Hypothalamus (tissue), 51 donors: ENCODE measurements at places on chromosomes 16 and 17.

- DNase-seq = no peak
Observed at GRCh38 chr17:43924558-43924957, 17.2 kb upstream of the MPP2 start.

DNA sequence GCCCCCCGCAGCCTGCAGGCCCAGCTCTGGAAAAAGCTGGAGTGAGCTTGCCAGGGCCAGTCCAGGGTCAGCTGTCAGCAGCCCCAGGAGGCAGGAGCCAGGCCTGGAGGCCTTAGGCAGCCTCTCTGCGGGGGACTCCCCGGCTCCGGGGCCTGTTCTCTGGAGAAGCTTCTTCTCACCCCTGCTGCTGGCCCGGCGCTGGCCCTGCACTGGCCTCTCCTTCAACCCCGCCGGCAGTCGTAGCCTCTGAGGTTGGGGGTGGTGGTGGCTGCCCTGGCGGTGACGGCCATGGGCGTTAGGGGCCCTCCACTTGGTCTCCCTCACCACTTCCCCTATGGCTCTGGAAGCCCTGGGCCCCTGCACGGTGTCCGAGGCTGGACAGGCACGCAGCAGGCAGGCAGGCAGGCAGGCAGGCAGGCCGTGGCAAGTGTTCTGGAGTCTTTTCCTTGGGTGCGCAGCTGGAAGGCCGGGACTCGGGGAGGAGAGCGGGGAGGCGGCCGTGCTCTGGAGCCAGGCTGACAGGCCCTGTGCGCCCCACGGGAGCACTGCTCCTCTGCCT is 2.1 kb downstream of the FOXF1 start:
- DNase-seq = no peak

- DNase-seq = no peak
Observed at GRCh38 chr16:89458551-89458950, 31.8 kb downstream of the ANKRD11 start.

DNA sequence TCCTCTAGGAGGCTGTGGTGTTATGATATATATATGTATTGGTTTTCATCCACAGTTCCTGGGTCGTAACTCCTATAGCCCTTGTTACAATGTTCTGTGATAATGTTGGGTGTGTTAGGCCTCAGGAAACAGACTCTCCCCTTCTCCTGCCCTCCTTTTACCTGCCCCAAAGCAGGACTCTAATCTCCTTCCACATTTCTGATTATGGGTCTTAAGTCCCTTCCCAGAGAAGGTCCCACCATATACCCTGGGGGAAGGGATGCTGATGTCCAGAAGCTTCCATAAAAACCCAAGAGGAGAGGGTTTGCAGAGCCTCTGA is 450 bp upstream of the C1QBP start:
- no peak for DNase-seq

GRCh38 chr16:22787466-22788192 is 26.3 kb upstream of the HS3ST2 start:
- DNase-seq = no peak

- no peak for DNase-seq
Observed at GRCh38 chr17:45702666-45703266, 81.4 kb upstream of the CRHR1 start.

DNA sequence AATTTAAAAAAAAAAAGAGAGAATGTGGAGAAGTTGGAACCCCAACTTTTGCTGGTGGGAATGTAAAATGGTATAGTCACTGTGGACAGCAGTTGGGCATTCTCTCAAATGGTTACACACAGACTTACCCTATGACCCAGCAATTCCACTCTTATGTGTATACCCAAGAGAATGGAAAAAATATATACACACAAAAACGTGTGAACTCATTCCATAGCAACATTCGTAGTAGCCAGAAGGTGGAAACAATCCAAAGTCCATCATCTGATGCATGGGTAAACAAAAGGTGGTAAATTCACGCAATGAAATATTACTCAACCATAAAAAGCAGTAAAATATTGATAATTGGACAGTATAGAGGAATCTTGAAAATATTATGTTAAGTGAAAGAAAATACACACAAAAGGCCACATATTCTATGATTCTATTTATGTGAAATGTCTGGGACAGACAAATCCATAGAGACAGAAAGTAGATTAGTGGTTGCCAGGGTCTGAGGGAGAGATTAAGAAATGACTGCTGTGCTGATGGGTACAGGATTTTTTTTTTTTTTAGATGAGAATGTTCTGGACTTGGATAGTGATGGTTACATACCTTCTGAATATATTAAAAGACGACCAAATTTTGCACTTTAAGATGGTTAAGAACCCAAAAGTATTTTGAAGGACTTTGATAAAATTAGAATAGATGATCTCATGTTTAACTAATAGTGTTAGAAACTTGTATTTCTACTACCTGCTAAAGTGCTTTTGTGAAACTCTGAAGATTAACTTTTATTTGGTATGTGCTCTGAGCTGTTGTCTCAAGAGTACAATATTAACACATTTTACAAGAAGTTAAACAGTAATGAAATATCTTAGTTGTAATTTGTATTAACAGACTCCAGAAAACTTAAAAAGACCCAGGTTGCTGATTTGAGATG is 60.9 kb downstream of the MRTFB start:
- no peak for DNase-seq

- no peak for DNase-seq
Observed at GRCh38 chr16:84600343-84601229, 17.3 kb downstream of the COTL1 start.

DNA sequence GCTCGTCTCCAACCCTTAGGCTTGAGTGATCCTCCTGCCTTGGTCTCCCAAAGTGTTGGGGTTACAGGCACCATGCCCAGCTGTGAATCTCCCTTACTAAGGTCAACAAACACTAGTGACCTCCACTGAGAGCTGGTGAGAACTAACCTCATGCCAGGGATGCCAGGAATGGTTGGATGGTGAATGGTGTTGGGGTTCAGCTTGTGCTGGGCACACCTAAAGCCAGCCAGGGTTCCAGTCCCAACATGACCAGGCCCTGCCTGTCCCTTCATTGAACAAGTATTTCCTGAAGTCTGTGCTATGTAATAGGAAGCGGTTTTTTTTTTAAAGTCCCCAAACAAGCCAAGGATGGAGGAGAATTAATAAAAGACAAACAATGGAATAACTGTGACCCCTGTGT is 56.0 kb upstream of the TOB1 start:
- no peak for DNase-seq

DNA sequence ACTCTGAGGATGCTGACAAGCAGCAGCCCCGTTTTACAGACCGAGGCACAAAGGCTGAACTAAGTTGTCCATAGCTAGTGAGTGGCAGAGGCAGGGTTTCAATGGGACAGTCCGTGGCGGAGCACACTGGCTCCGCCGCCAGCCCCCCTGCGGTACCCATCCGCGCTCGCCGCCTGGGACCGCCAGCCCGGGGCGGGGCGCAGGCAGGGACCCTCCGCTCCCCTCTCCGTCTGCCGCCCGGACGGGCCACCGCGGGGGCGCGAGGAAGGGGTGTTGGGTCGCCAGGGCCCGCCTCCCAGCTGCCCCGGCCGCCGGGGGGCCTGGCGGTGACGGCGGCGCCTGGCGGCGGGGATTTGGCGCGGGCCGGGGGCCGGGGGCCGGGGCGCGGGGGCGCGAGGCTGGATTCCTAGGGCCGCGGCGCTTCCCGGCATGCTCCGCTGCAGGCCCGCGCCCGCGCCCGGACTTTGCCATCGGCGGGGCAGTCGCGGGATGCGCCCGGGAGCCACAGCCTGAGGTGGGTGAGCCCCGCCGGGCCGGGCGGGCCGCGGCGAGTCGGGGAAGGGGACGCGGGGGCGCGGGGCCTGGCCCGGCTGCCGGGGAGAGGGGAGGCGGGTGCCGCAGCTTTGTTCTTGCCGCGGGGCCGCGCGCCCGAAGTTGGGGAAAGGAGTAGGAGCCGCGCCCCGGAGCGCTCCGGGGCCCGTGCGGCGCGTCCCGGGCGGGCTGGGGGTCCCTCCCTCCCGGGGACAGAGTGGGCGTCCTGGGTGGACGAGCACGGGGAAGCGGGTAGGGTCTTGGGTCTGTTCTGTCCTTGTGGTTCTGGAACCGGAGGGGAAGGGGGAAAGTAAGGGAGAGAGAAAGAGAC is at the start of gene TMEM98:
Gene TMEM98, plus strand, starts transcription at position 430 of the 862 bp plus-strand sequence. CDS start 3,376 bp downstream, outside the sequence.
- peak; percentile 31 for DNase-seq

- no peak for DNase-seq
Observed at GRCh38 chr16:53651357-53651756, 52.3 kb downstream of the RPGRIP1L start.

GRCh38 chr16:15811481-15812400 is 45.1 kb downstream of the MYH11 start:
- DNase-seq = no peak

- peak; percentile 75 for DNase-seq
Observed at GRCh38 chr17:32341857-32342602, at the start of gene C17orf75. Gene C17orf75, minus strand, starts transcription at chr17:32342173. Its CDS starts 34 bp downstream, at chr17:32342139.

GRCh38 chr16:70453117-70453891 is 1.1 kb upstream of the FCSK start:
- DNase-seq = no peak

DNA sequence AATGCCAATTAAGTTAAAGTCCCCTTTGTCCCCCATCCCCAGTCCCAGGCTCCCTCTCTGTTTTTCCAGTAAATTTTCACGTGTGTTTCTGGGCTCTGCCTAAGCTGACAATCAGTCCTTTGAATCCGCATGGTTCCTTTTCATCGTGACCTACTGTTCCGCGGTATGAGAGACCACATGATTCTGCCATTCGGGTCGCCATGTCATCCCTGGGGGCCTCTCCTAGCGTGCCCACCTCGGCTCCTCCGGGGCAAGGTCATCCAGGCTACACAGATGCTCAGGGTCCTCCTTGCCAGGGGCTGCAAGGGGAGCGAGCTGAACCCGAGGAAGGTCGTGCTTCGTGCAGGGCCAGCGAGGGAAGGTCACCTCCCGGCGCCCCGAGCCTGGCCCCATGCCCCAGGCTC is 157.6 kb downstream of the RAB11FIP4 start:
- peak; percentile 36 for DNase-seq

DNA sequence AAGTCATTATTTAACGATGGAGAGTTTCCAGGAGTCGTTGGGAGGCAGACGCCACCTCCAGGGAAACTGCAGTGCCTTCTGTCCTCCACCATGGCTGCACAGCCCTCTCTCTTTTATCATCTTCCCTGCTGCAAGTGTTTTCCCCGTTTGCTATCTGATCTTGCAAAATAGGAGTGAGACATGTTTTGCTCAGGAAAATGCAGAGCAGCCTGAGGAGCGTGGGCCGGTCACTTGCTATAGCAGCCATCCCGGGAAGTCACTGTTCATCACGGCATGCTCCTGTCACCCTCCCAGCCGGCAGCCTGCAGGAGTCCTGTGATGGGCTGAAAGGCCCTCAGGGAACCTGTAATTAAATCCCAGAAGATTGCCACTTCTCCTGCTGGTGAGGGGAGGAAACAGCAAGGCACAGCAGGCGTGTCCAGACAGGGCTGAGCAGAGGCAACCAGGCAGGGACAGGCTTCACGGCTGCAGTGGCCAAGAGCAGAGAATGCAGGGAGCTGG is 143.1 kb downstream of the GSG1L start:
- DNase-seq = no peak

DNA sequence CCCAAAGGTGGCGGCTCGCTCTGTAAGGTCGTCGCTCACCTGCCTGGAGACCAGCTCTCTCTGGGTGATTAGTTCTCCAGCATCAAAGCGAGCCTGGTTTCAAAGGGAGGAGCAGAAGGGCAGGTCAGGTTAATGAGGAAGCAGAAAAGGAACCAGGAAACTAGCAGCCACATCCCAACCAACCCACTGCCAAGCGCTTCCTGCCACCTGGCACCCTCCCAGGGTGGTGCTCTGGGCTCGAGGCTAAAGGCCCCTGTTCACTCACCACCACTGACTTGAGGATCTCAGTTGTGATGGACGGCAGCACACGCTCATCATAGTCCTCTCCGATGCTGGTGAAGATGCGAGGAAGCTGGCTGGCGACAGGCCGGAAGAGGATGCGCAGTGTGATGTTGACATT is 5.6 kb downstream of the PHB1 start:
- DNase-seq = no peak

GRCh38 chr16:54780266-54780665 is 150.4 kb upstream of the IRX5 start:
- no peak for DNase-seq

DNA sequence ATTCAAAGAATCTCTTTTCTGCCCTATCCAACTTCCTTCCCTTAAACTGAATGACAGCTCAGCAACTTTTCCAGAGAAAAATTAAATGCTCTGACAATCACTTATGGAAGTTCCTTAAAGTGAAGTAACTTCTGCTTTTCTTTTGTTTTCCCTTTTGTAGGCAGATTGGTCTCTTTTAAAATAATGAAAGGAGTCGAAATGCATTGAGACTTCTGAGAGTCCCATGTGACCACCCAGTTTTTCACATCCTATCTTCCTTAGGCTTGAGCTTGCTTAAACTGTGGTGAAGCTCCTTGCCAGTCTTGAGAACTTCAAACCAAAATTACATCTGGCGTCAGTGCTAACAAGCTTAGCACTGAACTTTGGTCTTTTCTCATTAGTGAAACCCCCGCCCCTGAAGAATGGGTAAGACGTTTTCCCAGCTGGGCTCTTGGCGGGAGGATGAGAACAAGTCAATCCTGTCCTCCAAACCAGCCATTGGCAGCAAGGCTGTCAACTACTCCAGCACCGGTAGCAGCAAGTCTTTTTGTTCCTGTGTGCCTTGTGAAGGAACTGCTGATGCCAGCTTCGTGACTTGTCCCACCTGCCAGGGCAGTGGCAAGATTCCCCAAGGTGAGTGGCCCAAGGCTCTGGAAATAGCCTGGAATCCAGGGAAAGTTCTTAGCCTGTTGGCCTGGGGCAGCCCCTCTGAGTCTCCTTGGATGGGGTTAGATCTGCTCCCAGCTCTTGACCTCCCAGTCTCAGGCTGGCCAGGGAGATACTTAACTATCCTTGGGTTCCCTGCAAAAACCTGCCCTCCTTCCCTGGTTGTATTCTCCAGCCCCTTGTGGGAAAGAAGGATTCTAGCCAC is 1.2 kb downstream of the TMEM106A start:
- DNase-seq = no peak

GRCh38 chr17:76085731-76086366 is 6.9 kb downstream of the ZACN start:
- DNase-seq = no peak

DNA sequence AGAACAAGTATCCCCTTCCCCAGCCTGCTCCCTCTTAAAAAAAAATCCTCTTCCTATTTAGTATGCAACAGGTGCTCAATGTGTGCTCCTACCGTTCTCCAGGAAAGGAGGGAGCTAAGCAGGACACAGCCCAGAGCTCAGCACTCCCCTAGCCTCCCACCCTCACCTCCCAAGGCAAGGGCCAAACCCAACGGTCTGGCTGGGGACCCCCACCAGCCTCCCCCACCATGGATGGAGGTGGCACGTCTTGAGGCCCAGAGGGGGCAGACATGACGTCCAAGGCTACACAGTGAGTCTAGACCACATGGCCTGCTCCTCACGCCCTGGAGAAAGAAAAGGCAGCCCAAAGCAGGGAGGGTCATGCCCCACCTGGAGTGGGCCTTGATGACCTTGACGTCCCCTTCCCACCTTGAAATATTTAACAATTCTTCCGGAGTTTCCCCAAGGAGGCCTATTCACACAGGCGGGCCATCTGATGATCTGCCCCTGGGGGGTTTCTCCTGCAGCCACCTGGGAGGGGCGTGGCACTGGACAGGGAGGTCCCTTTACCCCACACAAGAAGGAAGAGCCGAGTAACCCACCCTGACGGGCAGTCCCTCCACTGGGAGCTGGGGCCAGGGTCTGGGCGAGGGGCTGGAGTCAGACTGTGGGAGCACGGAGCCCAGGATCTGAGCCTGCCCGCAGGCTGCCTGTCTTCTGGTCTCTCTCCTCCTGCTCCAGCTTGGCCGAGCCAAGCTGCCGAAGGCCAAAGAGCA is 89.4 kb upstream of the CBX4 start:
- no peak for DNase-seq
